ENCODE measurements at places on chromosomes 16 and 17. TPM values are rescaled to one million over a fixed set of nuclear protein-coding genes. Genes with fewer than 3 reads are reported as not detected.

OTOP2 gene
- not detected for total RNA-seq

NME1 gene
- 70.6 TPM for total RNA-seq

SLC35G6 gene
- total RNA-seq, result not detected

DPEP3 gene
- not detected for total RNA-seq

OR4D1 gene
- not detected for total RNA-seq

GRB7 gene
- total RNA-seq, result 1.6 TPM

PIPOX gene
- total RNA-seq, result not detected

SLC7A6OS gene
- 14.4 TPM for total RNA-seq

MAP1LC3B gene
- total RNA-seq, result 37.0 TPM

MLX gene
- 15.8 TPM for total RNA-seq

REXO5 gene
- 2.1 TPM for total RNA-seq

KRT25 gene
- not detected for total RNA-seq

- DNase-seq, result no peak
Observed at GRCh38 chr16:3266873-3267537, 10.6 kb upstream of the MEFV start.

DNA sequence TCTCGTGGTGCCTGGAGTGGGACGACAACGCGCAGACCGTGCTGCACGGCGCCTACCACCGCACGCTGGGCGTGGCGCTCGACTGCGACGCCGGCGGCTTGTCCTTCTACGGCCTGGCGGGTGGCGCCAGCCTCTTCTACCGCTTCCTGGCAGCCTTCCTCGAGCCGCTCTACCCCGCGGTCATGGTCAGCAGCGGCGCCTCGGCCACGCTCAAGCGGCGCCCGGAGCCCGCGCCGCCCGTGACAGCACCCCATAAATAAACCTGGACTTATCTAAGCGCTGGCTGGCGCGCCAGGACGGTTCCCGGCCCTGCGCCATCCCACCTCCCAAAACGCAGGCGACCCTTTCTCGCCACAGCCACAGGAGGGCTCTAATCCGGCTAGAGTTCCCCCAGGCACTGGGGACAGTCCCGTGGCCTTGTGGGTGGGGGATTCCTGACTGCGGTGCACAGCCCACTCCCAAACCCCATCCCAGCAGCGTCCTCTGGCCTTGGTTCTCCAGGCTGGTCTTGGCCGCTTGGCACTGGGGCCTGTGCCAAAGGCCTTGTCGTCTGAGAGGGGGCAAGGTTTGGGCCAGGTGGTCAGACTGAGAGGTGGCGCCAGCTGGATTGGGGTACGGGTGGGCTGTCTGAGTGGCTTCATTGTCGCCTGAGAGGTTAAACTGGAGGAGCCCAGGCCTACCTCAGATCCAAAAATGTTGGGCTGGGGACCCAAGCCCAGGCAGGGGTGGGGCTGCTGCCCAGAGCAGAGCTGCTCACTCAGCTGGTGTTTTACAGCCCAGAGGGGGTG, 10.1 kb upstream of the SLC16A5 start:
- no peak for DNase-seq

- no peak for DNase-seq
Observed at GRCh38 chr16:54812229-54812628, 118.4 kb upstream of the IRX5 start.

DNA sequence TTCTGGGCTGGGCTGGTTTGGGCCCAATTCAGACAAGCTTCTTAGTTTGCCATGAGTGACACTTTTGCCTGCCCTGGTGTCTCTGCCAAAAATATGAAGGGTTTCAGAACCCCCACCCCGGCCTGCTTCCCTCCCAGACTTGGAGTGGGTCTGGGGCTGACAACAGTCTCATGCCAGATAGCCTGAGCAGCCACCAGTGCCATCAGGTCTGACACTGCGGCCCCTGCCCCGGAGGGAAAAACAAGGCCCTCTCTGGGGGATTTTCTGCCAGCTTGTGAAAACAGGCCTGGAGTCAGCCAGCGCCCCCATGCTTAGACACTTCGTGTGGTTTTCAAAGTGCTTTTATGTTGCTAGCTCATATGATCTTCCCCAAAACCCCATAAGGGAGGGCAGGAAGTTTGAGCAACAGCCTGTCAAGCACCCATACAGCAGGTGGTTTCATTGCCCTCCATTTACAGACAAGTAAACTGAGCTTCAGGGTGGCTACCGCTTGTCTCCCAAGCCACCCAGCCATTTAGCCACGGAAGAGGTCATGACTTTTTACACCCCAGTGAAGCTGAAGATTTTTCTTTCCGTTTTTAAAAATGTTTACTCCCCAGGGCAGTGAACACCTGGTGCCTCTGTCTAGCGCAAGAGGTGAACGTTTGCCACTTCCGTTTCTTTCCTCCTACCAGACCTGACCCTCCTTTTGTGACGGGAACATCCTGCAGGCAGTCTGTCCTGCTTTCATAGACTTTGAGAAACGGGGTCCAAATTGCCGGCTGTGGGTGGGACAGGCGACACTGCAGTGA, 300.6 kb downstream of the SEC14L1 start:
- DNase-seq, result no peak

DNA sequence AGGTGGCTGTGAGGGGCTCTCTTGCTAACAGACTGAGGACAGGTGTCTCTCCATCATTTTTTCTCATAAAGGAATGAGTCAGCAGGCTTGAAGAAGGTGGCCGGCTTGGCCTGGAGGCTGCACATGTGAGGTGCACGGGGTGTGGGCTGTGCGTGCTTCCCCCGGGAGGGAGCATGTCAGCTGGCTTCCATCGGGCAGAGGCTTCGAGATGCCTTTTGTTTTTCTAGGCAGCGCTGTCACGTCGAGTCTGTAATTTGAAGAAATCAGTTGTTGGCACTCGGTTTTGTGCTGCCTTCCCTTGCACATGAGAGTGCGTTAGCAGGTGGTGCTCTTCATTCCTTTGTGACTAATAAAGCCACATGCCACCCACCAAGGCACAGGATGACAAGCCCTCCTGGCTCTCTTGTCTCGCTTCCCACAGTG, 89.7 kb downstream of the NPIPB11 start:
- no peak for DNase-seq

GRCh38 chr16:17529982-17530760, 59.4 kb upstream of the XYLT1 start:
- no peak for DNase-seq

DNA sequence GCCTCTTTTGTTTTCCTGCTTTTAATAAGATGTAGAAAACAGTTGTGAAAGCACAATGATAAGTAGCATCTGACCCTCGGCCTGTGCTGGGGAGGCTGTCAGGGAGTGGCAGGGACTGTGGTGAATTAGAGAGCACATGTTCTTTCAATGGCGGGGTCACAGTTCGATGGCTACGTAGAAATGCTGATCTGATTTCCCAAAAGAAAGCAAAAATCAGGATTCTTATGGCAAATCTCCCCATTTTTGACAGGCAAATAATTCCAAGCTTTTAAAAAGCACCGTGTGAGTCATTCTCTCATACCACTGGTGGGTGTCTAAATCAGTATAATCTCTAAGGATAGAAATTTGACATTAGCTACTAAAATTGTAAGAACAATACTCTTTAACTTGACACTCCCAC, 4.2 kb upstream of the MAPK7 start:
- DNase-seq, result no peak

DNA sequence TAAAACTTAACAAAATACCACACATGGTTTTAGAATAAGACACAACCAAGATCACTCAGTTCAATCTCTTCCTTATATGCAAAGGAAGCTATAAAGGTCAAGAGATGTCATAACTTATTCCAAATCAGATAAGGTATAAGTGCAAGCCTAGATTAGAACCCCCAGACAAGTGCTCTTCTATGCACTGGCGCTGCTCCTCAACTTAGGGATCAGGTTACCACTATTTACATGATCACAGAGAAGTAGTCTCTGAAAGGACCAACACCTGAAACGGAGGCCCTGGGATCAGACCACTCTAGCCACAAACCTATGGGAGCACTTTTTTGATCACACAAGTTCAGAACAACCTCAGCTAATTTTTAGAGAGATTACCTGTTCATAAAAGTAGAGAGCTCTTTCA, 16.6 kb downstream of the COPS3 start:
- no peak for DNase-seq

DNA sequence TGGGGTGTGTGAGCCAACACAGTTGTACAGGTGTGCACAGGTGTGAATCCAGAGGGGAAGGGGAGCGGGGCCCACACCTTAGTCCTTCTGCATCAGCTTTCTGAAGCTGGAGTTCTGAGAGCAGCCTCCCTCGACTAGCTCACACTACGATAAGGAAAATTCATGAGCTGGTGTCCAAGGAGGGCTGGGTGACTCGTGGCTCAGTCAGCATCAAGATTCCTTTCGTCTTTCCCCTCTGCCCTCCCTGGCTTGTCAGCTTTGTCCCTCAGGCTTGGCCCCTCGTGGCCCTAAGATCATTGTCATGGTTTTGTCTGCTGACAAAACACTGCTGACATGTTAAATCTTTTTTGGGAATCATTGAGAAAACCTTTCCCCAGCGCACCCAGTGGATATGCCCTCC, 47.5 kb downstream of the OR1D5 start:
- DNase-seq, result no peak

DNA sequence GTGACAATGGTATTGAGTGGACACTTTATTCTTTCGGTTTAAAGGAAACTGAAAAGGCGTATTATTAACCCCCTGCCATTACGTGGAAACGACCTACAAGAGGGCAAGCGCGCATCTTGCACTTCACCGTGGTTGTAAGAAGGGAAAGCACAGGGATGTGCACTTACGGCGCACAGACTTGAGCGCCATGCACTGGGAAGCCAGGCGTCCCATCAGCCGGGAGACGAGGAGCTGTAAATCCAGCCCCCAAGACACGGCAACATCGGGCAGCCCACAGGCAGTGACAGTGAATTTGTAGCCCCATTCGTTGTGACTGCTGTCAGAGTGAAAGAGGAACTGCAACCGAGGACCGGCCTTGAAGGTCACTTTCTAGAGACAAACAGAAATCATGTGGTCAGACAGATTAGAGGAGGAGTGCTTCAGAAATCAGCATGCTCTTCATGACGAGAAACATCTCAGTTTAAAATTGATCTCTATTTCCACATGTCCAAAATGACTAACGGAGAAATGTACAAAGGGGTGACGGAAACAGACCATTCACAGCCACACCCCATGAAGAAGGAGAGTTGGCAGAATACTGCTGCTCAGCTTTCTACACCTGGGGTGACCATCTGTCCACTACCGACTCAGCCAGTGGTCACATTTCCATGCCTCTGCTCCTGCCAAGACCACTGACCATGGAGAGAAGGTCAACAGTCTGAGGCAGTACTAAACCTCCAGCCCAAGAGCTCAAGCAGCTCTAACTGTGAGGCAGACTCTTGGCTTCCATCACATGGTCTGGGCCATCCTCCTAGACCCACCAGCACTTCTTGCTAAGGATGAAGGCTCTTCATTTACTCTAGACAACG, 68.6 kb downstream of the ZZEF1 start:
- DNase-seq, result no peak

- DNase-seq, result no peak
Observed at GRCh38 chr17:48228720-48229119, 121.2 kb downstream of the SNX11 start.

DNA sequence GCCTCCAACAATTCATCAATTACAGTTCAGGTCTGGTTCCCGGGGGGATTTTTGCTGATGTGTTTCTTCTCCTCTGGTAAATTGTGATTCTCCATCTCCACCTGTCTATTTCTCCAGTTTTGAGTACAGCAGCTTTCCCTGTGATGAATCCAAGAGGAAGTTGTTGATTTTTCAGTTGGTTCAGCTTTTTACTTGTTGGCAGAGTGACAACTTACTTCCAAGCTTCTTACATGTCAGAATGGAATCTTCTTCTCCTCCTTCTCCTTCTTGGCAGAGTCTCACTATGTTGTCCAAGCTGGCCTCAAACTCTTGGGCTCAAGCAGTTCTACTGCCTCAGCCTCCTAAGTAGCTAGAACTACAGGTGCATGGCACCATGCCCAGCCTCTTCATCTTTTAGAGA, 33.4 kb upstream of the TMEM92 start:
- DNase-seq, result no peak

DNA sequence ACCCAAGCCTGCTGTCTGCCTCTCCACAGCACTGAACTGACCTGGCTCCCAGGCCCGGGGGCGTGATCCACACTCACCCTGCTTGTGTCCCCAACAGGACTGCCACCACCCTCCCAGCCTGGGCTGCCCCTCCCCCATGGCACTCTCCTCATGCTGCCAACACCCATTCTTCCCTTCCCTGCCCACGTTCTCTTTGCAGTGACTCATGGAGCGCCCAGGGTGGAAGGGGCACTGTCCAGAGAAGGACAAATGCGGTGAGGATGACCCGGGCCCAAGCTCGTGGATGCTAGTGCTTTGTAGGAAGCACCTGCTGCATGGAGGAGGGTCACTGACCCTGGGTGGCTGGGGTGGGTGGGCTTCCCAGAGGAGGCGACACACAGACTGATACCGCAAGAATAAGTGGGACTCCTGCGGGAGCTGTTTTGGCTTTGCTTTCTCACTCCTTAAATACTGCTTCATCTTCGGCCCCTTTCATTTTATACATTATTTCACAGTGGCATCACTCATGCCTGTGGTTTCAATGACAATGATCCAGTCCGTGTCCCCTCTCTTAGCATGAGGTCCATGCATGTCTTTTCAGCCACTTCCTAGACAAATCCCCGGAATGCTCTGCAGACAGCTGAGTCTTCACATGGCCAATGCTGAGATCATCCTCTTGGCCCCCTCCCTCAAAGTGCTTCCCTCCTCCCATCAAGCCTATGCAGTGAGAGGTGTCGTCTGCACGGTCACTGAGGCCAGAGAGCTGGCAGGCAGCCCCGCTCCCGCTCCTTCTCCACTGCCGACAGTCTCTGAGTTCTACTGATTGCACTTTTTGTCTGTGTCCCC, 17.6 kb downstream of the CDK5R1 start:
- no peak for DNase-seq

DNA sequence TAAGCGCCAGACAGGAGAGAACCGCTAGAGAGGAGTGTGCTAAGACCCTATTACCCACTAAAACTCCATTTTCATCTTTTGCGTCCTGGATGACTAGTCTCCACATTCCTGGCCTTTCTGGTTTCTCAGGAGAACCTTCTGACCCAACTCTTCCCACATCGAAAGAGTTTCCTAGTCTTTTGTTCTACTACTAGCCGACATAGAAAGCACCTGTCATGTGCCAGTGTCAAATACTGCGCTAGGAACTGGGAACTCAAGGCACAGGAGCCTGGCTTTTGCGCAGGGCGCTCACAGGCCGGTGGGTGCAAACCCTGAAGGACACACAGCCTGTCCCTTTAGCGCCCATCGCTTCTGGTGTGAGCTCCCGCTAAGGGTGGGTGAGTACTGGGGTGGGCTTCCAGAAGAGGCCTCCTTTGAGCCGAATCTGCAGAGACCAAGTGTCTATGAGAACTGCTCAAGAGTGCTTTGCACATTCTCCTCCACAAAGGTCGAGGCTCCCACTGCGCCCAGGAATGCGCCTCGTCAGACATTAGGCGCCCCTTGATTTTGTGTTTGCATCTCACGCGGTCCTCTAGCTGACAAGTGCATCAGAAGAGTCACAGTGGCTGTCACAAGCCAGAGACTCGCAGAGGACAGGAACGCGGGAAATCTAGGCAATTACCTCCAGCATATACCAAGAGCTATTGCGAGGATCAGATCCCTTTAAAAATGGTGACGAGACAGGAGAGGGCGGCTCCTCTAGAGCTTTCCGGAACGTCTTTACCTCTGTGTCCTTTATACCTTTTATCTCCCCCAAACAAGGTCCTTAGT, 2.0 kb upstream of the PSMB3 start:
- DNase-seq, result no peak

GRCh38 chr17:56918916-56919315, 5.1 kb upstream of the TRIM25 start:
- no peak for DNase-seq
